Activated CD4-positive, alpha-beta T cell treated with anti-CD3 and anti-CD28 coated beads, Interleukin-2, amount 10 ng/mL, durations not matched to agents 7 days and 5 days (primary cell): ENCODE measurements at places on chromosomes 4 and X. TPM values are rescaled to one million over a fixed set of nuclear protein-coding genes. Genes with fewer than 3 reads are reported as not detected.

The PDGFC gene
- not detected for total RNA-seq

The UGT8 gene
- total RNA-seq = 0.12 TPM

The NPY1R gene
- not detected for total RNA-seq

The SMARCA1 gene
- not detected for total RNA-seq

The CORIN gene
- not detected for total RNA-seq

The ARHGAP24 gene
- total RNA-seq = not detected

The FAT4 gene
- total RNA-seq = not detected

The GLRA2 gene
- not detected for total RNA-seq

The IL1RAPL1 gene
- not detected for total RNA-seq

The GPRASP2 gene
- total RNA-seq = 0.35 TPM

DNA sequence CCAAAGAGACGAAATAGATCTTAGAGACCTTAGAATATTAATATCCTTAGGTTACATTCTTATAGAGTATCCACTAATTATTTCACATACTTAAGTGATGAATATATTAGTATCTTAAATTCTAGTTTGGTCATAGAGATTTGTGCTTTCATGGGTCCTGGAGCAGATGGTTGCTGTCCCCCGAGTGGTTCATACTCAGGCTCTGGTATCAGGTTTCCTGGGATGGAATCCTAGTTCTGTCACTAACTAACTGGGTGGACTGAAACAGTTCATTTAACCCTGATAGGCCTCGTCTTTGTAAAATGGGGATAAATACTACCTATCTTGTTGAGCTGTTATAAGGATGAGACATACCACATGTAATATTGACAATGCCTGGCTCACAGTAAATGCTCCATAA lies 264.6 kb downstream of the TENM3 start:
- H3K27me3 ChIP-seq = no peaks in the 10 kb centered on the region
- no peak overlapping the region for H3K27ac ChIP-seq
- no peak for DNase-seq
- no peak overlapping the region for H3K4me3 ChIP-seq
- H3K4me1 ChIP-seq = no peaks in the 10 kb centered on the region

GRCh38 chr4:87589531-87589930 lies 18.8 kb upstream of the DSPP start:
- H3K27me3 ChIP-seq = peaks cover 17% of the 10 kb centered on the region
- H3K36me3 ChIP-seq = no peaks in the 10 kb centered on the region
- no peaks in the 10 kb centered on the region for H3K4me1 ChIP-seq
- no peak overlapping the region for H3K27ac ChIP-seq

GRCh38 chr4:127783026-127783769 lies 1.1 kb downstream of the HSPA4L start:
- H3K27ac ChIP-seq = no peak overlapping the region
- peak overlapping the region; percentile 78 for H3K4me3 ChIP-seq
- peaks cover 19% of the 10 kb centered on the region for H3K4me1 ChIP-seq

DNA sequence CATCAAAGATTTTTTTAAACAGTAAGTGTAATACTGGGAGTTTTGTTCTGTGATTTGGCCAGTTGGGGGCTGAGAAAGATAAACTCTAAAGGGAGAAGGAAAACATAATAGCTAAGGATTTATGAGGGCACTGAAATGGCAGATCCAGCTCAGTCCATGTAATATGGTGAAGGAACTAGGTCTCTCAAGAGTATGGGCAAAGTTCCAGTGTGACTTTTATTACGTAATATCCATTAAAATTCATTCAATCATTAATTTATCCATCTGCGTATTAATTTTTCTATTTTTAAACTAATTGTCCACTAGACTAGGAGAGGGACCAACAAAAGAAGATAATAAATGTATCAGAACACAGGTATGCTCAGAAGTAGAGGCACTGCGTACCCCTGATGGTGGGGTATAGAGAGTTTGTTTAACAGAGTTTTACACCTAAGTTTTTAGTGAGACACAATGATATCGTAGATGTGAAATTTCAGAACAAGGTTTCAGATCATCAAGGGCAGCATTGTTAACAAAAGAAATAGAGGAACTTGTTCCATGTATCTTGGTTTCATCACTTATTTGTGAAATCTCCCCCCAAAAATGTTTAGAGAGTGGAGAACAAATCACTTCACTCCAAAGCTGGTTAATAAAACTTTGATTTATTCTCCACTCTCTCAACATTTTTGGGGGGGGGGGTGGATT lies 351.1 kb downstream of the GRXCR1 start:
- no peak for DNase-seq
- H3K4me3 ChIP-seq = no peak overlapping the region
- no peaks in the 10 kb centered on the region for H3K36me3 ChIP-seq
- H3K4me1 ChIP-seq = no peaks in the 10 kb centered on the region
- H3K27ac ChIP-seq = no peak overlapping the region
- H3K27me3 ChIP-seq = no peaks in the 10 kb centered on the region

DNA sequence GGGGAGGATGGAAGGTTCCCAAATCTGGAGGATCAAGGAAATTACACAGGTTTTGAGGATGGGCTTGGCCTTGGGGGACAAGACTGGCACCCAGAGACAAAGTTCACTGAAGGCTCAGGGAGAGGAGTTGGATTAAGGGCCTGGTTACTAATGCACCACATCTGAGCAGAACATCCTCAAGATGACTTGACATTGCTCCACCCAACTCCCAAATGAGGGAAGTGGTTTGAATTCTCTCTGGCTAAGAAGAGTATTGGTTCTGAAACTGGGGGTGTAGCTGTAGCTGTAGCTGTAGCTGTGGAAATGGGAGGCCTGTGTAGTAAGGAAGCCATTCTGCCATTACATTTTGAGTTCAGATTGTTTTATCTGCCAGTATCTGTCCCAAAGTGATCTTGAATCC lies 129.4 kb downstream of the RASL11B start:
- DNase-seq = no peak
- H3K27ac ChIP-seq = no peak overlapping the region
- H3K36me3 ChIP-seq = no peaks in the 10 kb centered on the region
- H3K4me1 ChIP-seq = peaks cover 4% of the 10 kb centered on the region
- H3K27me3 ChIP-seq = no peaks in the 10 kb centered on the region

GRCh38 chr4:89661173-89661899 lies 175.6 kb downstream of the SNCA start:
- no peak overlapping the region for H3K27ac ChIP-seq
- H3K27me3 ChIP-seq = peaks cover 20% of the 10 kb centered on the region
- H3K36me3 ChIP-seq = no peaks in the 10 kb centered on the region
- no peak for DNase-seq
- no peaks in the 10 kb centered on the region for H3K4me1 ChIP-seq

DNA sequence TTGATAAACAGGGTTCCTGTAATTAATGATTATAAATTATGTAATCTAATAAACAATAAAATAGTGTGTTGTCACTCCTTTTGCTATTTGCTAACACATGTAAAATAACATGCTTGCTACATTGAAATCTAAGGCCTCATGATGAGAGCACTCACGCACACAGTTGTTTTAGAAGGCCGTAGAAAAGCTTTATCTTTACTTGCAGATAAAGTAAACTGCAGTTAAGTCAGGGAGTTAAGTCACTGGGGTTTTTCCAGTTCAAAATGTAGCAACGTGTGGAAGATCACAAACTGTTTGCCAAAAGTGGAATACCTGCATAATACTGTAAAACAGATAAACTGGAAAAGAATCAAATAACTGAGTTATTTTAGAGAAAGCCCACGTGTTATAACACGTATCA lies 187.3 kb upstream of the PACRGL start:
- no peak overlapping the region for H3K27ac ChIP-seq
- H3K36me3 ChIP-seq = no peaks in the 10 kb centered on the region
- H3K4me1 ChIP-seq = no peaks in the 10 kb centered on the region
- no peak overlapping the region for H3K4me3 ChIP-seq

DNA sequence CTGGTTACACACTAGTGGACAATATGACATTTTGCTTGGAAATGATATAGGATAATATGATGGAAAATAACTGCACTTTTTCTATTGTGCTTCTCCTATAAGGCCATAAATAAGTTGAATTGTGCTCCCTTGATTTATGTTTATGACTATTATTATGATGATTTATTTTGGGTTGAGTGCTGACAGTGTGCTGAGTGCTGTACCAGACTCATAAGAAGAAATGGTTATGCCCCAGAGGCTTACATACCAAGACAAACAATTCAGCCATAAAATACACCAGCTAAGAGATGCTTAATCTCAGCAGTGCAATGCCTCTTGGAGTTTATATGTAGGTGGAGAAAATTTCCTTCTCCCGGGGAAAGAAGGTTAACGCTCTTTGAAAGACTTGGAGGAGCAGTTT lies 199.8 kb upstream of the NOCT start:
- no peaks in the 10 kb centered on the region for H3K36me3 ChIP-seq
- H3K4me3 ChIP-seq = no peak overlapping the region
- no peak for DNase-seq
- no peaks in the 10 kb centered on the region for H3K27me3 ChIP-seq
- H3K4me1 ChIP-seq = no peaks in the 10 kb centered on the region

DNA sequence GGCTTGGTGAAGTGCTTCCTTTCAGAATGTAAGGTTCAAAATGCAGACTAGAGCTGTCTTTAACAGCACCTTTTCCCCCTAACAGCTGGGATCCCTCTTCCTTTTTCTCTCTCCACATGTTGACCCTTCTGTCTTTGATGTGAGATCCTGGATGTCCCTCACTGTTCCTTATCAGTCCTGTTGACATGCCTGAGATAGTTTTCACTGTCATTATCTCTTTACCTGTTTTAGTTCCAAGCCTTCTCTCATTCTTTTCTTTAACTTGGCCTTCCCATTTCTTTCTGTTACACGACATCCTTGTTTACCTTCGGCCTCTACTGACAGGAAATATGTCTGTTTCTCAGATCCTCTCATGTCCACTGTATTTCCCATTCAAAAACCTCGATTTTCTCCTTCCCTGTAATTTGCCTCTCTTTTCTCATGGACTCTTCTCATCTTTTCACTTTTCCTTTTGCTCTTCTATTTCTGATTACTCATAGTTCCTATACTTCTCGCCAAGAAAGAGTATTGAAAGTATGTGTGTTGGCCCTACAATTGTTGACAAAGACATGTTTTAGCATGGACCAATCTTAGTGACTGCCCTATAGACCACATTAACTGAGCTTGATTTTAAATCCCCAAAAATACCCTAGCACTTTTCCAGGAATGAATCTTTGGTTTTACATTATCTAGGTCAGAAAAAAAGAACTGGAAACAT lies 1.2 kb upstream of the SOWAHB start:
- H3K4me1 ChIP-seq = peaks cover 11% of the 10 kb centered on the region
- no peak for DNase-seq
- H3K27me3 ChIP-seq = peaks cover 43% of the 10 kb centered on the region

DNA sequence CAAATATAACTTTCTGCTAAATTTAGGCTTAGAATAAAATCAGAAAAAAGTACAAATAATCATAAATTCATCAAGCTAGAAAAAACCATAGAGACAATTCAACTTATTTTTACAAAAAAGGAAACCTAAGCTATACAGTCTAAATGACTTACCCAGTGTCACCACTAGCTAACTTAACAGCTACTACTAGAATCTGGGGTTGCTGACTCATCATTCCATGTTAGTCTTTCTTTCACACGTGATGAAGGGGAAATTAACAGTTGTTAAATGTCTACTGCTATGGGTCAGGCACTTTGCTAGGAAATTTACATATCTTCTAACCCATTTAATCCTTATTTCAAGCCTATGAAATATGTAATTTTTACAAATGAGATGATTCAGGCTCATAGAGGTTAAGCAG lies 349.3 kb upstream of the GALNT7 start:
- no peaks in the 10 kb centered on the region for H3K36me3 ChIP-seq
- DNase-seq = no peak
- H3K27ac ChIP-seq = no peak overlapping the region
- no peaks in the 10 kb centered on the region for H3K4me1 ChIP-seq

- peak; percentile 43 for DNase-seq
- no peak overlapping the region for H3K4me3 ChIP-seq
- H3K27ac ChIP-seq = no peak overlapping the region
- no peaks in the 10 kb centered on the region for H3K27me3 ChIP-seq
- H3K36me3 ChIP-seq = no peaks in the 10 kb centered on the region
Observed at GRCh38 chrX:22748093-22748999, 251.4 kb upstream of the DDX53 start.

- H3K4me1 ChIP-seq = peaks cover 5% of the 10 kb centered on the region
- DNase-seq = no peak
- no peak overlapping the region for H3K4me3 ChIP-seq
- peaks cover 8% of the 10 kb centered on the region for H3K27me3 ChIP-seq
Observed at GRCh38 chr4:186158021-186158813, 33.1 kb upstream of the CYP4V2 start.

DNA sequence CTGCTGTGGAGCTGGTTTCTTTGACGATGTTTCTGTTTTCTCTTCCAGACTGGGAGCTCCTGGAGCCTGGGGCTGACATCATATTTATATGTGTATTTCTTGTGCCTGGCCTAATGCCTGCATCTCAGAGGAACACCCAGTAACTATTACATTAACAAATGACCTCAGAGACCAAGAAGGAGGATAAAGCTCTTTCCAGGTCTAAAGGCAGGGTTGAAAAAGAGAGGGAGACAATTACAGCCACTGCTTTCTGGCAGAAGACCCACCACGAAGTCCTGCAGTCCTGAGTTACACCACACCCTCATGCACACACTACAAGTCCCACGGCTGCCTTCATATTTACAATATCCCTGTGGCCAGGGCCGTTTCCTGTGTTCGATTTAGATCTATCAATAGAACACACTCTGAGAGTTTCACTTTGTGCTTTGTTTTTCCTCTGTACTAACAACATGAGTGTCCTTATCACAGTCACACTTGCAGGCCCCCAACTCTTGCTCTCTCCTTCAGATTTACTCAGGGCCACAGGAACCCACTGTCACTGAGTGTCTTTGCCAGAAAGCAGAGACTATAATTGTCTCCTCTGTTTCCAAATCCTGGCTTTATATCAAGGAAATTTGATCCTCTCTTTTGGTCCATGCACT lies 535.5 kb downstream of the MID1IP1 start:
- H3K36me3 ChIP-seq = peaks cover 2% of the 10 kb centered on the region
- peaks cover 37% of the 10 kb centered on the region for H3K4me1 ChIP-seq
- no peaks in the 10 kb centered on the region for H3K27me3 ChIP-seq
- H3K4me3 ChIP-seq = no peak overlapping the region
- DNase-seq = peak; percentile 55

- H3K36me3 ChIP-seq = no peaks in the 10 kb centered on the region
- no peaks in the 10 kb centered on the region for H3K27me3 ChIP-seq
- H3K4me1 ChIP-seq = no peaks in the 10 kb centered on the region
- H3K27ac ChIP-seq = no peak overlapping the region
Observed at GRCh38 chr4:100799761-100800539, 282.1 kb upstream of the EMCN start.

GRCh38 chr4:26297219-26297618 lies 23.6 kb upstream of the RBPJ start:
- H3K4me1 ChIP-seq = peaks cover 24% of the 10 kb centered on the region
- H3K36me3 ChIP-seq = no peaks in the 10 kb centered on the region
- H3K27ac ChIP-seq = no peak overlapping the region
- no peak overlapping the region for H3K4me3 ChIP-seq
- H3K27me3 ChIP-seq = no peaks in the 10 kb centered on the region

- H3K27me3 ChIP-seq = no peaks in the 10 kb centered on the region
- H3K4me1 ChIP-seq = no peaks in the 10 kb centered on the region
- H3K36me3 ChIP-seq = no peaks in the 10 kb centered on the region
- no peak overlapping the region for H3K27ac ChIP-seq
- no peak for DNase-seq
Observed at GRCh38 chr4:42816189-42816879, 76.2 kb upstream of the GRXCR1 start.
